ENCODE measurements at places on chromosomes 2 and 18.
A peak's percentile ranks its signal among the peaks of the same experiment; 100 is the strongest.

- DNase-seq, result no peak
Measured at GRCh38 chr18:34697233-34697632, 12.9 kb upstream of the DTNA start.

DNA sequence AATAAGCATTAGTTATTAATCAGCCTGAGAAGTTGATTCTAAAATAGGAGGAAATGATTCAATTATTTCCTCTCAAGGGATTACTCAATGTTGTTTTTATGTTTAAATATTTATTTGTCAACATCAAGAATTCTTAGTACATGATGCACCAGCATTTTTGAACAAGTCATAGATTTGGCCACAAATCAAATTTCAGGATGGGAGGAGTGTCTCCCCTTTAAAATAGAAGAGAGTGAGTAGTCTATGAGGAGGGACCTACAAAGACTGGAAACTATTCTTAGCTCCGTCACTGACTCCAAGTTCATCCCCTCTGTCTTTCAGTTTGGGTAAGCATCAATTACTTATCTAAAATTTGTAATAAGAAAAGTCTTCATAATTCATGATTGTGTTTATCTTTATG, 18.6 kb upstream of the IL18R1 start:
- no peak for DNase-seq

DNA sequence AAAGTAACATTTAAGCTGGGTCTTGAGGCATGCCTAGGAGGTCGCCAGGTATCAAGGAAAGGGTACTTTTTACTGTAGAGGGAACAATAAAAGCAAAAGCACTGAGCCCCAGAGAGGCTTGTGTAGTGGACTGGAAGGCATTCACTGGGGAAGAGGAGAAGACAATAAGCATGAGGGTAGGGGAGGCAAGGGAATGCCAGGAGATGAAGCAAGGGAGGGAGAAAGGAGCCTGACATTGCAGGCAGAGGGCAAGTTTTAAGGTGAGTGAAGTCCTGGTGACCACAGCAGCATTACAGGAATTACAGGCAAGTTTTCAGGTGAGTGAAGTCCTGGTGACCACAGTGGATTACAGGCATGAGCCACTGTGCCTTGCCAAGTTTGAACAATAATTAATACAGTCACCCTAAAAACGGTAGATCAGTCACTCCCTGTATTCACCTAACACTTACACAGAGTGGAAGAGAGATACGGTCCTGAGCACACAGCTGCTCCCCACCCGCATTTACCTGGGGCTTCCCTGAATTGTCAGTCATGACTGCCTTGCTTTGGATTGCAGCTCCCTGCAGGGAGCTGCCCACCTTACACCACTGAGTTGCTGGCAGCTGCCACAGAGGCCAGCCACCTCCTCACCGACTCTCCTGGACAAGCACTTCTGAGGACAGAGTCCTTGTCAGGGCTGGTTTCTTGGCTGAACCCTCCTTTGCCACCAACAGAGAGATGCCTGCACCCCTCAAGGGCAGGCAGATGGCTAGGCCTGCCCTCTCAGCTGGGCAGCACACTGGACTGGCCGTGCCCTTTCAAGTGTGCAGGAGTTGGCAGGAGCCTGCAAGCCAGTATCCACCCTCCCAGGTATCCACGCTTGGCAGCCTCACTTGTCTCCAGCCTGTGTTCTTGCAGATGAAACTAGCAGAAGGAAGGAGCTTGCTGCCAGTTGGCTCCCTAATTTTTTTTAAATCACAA, 153.2 kb upstream of the MSH6 start:
- no peak for DNase-seq

DNA sequence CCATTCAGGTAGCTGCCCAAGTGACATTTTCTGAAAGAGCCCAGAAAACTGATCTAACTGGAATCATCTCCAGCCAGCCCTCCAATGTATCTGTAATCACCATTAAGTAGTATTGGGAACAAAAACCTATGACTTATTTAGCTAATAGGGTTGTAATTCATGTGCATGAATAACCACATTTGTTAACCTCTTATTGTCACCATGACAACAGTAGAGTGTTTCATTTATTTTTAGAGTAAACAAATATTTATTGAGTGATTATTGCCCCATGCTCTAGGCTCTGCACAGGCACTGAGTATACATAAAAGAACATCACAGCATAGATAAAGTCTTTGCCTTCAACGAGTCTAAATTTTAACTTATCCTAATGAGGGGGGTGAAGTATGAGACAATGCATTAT, 265.4 kb upstream of the UBE2E3 start:
- DNase-seq, result no peak

DNA sequence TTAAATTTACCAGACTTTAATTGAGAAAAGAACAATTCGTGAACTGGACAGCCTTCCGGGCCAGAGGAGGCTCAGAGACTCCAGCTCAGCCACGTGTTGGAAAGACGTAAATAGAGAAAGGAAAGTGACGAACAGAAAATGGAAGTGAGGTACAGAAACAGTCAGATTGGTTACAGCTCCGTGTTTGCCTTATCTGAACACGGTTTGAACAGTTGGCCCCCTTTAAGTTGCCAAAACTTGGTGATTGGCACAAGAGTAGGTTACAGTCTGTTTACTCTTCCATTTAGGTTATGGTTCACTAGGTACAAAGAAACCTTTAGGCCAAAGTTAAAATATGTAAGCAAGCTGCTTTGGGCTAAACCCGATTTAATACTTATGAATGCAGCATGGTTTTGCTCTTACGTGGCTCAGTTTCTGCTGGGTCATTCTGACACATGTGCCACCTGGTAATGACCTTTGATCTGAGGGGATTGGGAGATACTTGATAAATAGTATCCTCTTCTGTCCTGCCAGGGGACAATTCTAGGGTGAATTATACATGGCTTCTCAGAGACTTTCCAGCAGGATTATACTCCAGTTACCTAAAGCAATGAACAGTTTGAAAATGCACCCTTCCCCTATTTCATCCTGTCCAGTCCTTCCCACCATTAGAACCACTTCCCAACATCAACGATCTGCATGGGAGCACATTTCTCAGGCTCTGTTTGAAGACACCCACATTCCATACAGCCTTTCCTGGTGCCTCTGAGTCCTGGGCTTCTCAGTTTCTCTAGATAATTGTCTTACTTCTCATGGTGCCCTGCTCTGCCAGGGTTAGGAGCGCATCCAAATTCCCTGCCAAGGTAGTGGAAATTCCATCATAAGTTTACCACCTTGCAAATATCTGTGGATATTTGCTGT, 65.1 kb upstream of the TGIF1 start:
- DNase-seq, result no peak

DNA sequence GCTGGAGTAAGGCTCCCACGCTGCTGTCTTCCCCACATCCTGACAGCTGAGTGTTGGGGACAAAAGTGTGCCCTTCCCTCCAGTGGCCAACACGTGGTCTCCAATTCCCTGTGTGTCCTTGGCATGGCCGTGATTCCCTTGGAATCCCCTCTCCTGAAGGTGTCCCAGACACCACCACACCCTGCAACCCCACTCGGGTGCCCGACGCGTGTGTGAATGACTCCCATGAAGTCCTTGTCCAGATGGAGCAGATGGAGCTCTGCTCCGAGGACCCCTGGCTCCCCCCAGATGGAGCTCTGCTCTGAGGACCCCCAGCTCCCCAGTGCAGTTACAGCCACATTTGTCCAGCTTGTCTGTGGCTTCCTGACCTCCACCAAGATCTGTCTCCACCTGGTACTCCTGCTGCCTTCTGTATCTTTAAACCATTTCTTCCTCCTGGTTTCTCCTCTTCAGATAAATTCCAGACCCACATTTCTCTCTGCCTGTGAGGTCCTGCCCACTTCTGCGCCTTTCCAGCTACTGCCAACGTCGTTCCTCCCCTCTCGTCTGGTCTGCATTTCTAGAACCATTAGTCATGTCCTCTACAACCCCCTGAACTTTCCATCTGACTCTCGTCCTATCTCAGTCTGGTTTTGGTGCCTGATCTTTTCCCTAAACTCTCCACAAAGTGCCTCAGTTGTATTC, 86.8 kb upstream of the PXDN start:
- DNase-seq, result no peak

DNA sequence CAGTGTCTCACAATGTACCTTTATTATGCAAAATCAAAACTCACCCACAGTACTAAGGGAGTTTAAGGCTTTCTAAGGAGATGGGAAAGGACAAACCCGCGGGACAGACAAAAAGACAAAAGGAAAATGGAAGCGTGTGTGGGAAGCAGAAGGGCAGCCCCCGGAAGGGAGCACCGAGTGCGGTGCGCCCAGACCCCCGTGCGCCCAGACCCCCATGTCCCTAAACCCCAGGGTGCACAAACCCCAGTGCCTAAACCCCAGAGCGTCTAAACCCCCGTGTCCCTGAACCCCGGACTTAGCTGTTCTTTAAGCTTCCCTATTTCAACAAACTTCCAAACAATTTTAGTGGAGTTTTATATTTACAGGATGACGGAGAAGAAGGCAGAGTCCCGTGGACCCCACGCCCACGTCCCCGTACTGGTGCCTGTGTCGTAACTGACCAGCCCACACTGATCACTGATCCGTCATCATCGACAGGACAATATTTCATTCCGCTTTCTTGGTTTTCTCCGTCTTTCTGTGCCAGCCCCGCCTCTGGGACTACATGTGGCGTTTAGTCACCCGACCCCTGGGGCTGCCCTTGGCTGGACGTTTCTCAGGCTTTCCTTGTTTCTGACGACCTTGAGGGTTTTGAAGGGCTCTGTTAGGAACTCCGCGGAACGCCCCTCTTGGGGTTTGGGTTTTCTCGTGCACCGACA, 76.9 kb downstream of the RTP5 start:
- no peak for DNase-seq

DNA sequence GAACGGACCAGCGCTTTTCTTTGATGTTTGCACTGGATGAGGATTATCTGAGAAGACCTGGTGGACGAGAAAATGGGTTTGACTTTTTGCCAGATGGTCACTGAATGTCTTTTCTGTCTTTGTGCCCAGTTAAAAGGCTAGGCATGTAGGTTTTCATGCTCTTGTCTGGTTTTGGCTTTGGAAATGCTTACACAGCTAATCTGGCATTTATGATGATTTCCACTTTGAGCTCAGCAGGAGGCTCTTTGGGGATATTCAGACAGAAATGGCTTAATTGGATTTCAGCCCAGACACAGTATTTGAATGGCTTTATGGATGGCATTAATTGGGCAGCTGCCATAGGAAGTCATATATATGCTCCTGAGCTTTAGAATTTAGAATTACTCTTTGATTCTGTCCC, 59.6 kb downstream of the NCK2 start:
- DNase-seq, result no peak

DNA sequence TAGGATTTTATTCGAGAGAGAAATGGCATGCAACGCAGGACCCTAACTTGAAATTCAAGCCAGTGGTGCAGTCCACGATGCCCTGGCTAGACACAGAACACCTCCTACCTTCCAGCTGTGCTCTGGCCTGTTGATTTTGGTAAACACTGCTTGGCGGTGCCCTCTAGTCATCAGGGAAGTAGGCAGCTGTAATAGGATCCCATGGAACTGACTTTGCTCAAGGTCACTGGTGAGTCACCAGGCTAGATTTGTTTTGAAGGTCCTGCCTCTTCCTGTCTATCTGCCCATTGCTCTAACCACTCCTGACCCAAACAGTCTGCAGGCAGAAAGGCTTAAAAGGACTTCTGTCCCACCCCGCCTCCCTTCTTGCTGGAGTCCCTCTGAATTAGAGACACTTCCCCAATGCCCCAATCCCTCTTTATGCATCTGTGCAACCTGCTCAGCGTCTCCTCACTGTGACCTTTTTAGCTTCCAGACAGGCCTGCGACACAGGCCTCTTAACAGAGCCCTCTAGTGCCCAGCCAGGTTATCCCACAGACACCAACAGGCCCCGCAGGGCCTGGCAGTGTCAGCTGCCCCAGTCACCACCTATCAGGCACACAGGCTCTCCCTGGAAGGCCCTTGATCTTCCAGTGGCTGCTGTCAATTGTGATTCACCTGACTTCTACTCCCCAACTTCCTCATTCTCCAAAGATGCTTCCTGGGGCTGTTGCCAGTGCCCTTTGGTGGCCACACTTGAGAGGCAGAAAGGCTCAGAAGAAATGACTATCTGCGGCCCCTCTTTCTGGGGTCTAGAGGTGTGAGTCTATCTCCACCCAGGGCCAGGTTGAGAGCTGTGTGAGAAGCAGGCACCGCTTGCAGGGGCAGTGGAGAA, 5.2 kb downstream of the TMEM127 start:
- DNase-seq, result peak; percentile 79

DNA sequence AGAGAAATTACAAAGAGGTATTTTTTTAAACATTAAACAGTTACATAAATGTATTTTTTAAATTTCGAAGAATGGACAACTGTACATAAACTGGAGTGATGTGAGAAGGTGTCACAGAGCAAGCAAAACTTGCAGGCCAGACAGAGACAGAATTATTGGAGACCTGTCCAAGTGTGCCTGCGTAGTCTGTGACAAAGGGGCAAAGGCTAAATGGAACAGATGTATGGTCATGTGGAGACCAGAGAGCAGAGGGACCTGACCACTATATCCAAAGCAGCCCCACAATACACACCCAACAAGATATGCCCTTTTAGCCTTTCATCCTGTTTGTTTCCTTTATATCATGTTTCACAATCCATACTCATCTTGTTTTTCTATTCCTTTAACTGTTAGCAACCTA, 225.3 kb upstream of the VWC2L start:
- no peak for DNase-seq

DNA sequence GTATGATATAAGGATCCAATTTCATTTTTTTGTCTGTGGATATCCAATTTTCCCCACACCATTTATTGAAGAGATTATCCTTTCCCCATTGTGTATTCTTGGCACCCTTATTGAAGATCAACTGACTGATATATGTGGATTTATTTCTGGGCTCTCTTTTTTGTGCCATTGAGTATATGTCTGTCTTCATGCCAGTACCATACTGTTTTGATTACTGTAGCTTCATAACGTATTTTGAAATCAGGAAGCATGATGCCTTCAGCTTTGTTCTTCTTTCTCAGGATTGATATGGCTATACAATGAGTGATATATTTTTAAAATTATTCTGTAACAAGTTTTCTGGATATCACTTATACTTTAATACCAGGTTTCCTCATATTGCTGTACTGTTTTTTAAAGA, 58.1 kb upstream of the DLX2 start:
- no peak for DNase-seq

DNA sequence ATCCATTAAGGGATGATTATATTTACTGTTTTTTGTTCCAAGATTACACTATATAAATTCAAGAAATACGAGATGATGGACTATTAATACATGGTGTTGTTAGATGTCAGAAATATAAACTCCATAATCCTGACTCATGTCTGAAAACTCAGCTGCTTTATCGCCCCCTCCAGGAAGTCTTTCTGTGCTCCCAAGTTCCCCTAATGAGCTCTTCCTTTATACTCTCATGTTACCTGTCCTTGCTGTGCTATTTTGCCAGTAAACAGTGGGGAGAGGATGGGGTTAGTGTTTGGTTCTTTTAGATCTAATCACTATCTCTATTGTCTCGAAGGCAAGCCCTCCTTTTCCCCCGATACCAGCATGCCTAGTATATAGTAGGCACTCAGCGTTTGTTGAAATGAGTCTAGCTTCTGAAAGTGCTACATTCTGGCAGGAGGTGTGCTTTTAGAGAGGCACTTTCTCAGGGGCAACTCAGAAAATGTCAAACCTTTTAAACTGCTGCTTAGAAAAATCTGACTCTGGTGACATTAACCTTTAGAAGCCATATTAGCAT, 21.4 kb upstream of the BARD1 start:
- peak; percentile 50 for DNase-seq

All from hematopoietic multipotent progenitor cell (in vitro differentiated cells).